ENCODE measurements at places on chromosomes 1 and 21. TPM values are rescaled to one million over a fixed set of nuclear protein-coding genes. Genes with fewer than 3 reads are reported as not detected.

Gene PPP1R12B
- total RNA-seq = 27.1 TPM

- DNase-seq = no peak
These were observed 93.9 kb upstream of the ADGRL4 start for GRCh38 chr1:79100385-79100784.

Gene DENND2C
- total RNA-seq = 0.81 TPM

DNA sequence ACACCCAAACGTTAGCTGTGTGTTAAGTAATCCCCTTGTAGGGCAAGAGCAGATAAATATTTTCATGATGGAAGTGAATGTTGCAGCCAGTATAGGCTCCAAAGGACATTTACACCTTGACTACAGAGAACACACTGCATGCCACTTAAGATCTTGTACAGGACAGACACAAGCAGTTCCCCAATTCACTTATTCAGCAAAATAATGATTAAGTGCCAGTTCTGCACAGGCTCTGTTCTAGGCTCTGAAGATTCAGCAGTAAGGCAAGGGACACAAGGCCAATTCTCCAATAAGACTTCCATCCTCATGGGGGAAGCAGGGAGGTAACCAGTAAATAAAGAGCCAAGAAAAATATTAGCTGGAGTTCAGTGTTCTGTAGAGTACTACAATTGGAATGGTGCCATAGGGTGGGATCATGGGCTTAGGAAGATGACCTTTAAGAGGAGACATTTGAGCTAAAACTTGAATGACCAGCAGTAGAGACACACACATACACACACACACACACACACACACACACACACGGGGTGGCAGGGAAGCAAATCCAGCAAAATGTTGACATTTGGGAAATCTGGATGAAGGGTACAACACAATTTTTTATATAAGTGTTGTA, 199.9 kb upstream of the JUN start:
- DNase-seq = no peak

Gene UBL4B
- not detected for total RNA-seq

DNA sequence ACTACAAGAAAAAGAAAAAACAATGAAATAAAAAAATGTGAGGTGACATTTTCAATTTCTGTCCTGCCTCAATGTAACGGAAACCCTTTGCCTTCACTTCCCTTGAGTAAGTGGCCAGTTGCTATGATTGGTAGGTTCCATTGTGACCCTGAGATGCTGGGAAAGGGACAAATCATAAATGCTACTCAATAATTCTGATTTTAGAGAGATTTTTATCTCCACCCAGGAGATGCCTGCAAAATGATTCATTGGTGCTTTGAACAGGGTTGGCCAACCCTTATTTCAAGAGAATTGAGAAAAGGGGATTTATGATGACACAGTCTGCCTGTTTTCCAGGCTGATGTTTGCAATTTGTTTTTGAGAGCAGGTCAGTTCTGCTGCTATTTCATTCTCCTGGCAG, 22.5 kb downstream of the XCL1 start:
- DNase-seq = no peak

GRCh38 chr1:73635021-73635420, 563.0 kb downstream of the LRRIQ3 start:
- DNase-seq = no peak

Gene GUCA2A
- total RNA-seq = not detected

GRCh38 chr1:232020352-232020751, 393.8 kb downstream of the DISC1 start:
- no peak for DNase-seq

Gene CEP104
- 46.6 TPM for total RNA-seq

Gene DNASE2B
- not detected for total RNA-seq

Gene CLDN17
- not detected for total RNA-seq

Gene MTARC1
- not detected for total RNA-seq

GRCh38 chr1:242784807-242785206, 260.3 kb upstream of the PLD5 start:
- DNase-seq = no peak

GRCh38 chr21:17978895-17979294, 159.7 kb upstream of the C21orf91 start:
- no peak for DNase-seq
